ENCODE measurements at places on chromosomes 13 and 19. TPM values are rescaled to one million over a fixed set of nuclear protein-coding genes. Genes with fewer than 3 reads are reported as not detected.
A peak's percentile ranks its signal among the peaks of the same experiment; 100 is the strongest.

Gene HIF3A
- total RNA-seq: 81.4 TPM

Gene KLK13
- total RNA-seq: not detected

Gene PIP5K1C
- total RNA-seq: 34.7 TPM

Gene PRR22
- 0.84 TPM for total RNA-seq

Gene VSTM1
- total RNA-seq: not detected

DNA sequence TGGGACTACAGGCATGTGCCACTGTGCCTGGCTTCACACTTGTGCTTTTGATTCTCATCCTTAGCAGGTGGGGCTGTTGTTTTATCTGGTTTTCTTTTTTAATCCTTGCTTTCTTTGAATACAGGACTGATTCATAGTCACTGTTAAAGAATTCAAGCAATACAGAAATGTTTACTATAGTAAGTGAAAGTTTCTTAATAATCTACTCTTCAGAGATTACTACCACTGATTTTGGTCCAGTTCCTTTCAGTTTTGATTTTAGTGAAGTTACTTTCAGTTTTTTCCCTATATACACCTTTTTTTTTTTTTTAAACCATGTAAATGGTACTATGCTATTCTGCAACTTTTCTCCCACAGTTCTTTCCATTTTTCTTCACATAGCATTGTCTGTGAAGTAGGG, 53.6 kb downstream of the GATAD2A start:
- no peak for DNase-seq

- DNase-seq: peak; percentile 35
These were observed 915 bp upstream of the KCTD12 start for GRCh38 chr13:76887076-76887563.

- no peak for DNase-seq
These were observed 68.7 kb downstream of the ZNF726 start for GRCh38 chr19:23983406-23983805.

- DNase-seq: no peak
These were observed 45.2 kb downstream of the SUCLA2 start for GRCh38 chr13:47955836-47956235.

- no peak for DNase-seq
These were observed 944.0 kb upstream of the MIR17HG start for GRCh38 chr13:90403330-90404082.

DNA sequence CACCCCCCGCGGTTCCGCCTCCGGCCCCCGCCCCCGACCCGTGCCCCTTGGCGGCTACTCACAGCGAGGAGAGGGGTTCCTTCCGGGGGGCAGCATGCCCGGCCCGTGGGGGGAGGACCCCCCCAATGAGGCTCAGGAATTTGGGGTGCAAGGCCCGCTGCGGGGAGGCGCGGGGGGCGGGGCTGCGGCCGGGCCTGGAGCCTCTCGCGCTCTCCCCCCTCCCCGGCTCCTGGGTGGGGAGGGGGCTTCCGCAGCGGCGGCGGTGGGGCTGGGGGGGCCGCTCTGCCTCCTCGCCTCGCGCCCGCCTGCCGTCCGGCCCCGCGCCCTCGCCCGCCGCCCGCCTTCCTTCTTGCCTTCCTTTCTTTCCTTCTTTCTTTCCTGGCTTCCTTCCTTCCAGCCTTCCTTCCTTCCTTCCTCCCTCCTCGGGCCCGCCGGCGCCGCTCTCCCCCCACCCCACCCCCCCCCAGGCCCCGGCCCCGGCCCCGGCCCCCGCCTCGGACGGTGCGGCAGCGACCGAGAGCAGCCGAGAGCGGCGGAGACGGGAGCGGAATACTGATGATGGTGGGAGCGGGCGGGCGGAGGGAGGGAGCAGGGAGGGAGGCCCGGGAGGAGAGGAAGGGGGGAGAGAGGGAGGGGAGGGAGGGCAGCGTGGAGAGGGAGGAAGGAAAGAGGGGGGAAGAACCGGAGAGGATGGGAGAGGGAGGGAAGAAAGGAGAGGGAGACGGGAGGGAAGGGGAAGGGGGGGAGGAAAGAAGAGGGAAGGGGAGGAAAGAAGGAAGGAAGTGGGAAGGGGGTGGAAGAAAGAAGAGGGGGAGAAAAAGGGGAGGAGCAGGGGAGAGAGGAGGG, at the start of gene LRRC4B:
Gene LRRC4B, minus strand, starts transcription at position 554 of the 846 bp plus-strand sequence. CDS start 19,597 bp downstream, outside the sequence.
- DNase-seq: no peak

DNA sequence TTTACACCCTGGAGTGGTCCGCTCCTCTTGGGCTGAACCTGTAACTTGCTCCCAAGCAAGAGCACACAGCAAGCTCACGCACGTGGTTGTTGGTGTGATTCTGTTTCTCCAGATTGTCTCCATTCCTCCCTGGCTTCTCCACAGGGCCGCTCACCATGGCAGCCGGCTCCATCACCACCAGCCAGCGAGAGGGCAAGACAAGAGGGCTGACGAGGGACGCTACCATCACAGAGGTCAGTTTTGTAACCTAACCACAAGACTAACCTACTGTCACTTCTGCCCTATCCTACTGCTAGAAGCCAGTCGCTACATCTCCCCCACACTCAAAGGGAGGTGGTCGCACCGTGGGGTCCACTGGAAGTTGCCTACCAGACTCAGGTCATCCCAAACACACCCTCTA, 4.6 kb upstream of the GP6 start:
- DNase-seq: no peak

DNA sequence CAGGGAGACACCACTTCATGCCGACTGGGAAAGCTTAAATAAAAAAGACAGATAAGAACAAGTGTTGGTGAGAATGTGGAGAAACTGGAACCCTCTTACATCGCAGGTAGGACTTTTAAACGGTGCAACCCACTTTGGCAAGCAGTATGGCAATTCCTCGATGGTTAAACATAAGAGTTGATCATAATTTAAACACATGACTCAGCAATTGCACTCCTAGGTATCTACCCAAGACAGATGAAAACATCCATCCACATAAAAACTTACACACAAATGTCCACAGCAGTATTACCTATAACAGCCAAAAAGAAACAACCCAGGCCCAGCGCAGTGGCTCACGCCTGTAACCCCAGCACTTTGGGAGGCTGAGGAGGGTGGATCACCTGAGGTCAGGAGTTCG, 21.9 kb downstream of the FLT1 start:
- DNase-seq: no peak

DNA sequence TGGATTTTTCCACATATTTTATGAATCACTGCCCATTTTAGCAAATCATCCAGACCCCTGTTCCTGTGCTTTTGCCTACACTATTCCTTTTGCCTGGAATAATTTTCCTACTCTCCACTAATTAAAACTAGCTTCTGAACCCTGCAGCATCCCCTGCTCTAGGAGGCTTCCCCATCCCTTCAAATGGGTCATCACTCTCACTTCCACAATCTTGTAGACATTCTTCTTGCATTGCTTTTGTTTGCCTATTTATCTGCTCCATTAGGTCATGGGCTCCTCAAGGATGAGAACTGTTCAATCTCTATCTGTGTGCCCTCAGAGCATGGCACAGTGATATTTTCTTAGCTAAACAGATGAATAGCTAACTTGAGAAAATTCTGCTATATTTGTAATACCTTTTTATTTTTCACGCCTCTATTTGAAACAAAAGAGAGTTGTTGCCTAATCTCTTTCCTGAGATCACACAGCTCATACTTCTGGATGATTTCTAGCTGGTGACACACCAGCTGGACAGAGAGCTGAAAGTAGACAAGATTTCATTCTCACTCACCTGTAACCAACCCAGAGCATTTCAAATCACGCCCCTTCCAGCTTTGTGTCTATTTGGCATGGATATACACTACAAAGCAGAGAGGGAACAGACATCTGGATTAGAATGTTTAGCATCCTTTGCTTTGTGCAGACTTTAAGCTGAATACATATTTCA, 466.0 kb downstream of the FOXO1 start:
- no peak for DNase-seq

Measured in left ventricle myocardium superior (tissue), 1 donor.